GM12864 (cell line): ENCODE measurements at places on chromosomes 7 and 10.

DNA sequence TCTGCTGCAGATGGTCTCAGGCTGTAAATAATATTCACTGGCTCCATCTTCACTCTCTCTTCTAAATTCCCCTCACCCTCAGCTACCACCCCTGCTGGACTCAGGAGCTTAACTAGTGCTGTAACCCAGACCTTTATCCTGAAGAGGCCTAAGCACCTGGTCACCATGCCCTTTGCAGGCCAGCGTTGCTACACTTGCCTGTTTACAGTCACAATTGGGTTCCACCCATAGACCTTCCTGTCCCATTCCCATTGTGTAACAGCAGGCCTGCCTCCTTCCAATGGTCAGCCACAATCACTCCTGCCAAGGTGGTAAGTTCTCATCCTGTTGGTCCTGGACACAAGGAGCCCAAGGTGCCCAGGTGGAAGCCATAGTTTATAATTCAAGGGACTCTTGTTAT is 85.9 kb upstream of the IFRD1 start:
- no peak for DNase-seq

DNA sequence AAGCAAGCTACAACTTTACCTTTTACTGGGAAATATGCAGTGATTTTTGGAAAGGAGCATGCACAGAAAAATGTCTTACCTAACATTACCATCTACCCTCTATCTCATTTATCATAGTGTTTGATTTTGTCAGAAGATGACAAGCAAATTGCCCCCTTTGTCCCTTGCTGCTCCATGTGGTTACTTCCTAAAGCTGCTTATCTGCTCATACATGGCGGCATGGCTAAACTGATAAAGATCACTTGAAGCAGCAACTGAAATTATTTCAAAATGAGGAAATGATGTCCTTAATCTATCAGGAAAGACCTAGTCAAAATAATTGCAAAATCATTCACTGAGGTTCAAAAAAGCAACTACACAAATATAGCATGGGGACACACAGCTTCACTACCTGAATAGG is 1198.5 kb upstream of the SORCS1 start:
- DNase-seq = no peak

GRCh38 chr10:102682416-102682815 is 31.8 kb downstream of the ARL3 start:
- DNase-seq = no peak

- no peak for DNase-seq
Measured at GRCh38 chr10:32373496-32373895, 26.5 kb upstream of the EPC1 start.

- no peak for DNase-seq
Measured at GRCh38 chr10:14564268-14564744, 210.4 kb downstream of the FAM107B start.

GRCh38 chr7:128410451-128410753 is 620 bp upstream of the IMPDH1 start:
- DNase-seq = no peak

DNA sequence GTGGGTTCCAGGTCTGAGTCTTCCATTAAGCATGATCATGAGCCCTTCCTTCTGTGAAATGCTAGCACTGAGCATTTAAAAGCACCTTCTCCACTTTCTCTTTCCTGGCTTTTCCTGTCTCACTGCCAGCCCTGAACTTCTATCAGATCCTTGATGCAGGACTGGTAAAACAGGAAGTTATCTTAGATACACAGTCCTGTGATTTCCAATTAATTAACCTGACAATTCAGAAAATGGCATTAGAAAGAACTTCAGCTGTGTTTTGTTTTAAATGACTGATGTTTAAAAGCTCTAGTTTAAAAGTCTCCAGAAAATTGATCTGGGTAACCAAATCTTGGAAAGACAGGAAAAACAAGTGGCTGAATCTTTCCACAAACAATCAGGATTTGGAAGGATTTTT is 79.0 kb upstream of the MACROH2A2 start:
- no peak for DNase-seq

DNA sequence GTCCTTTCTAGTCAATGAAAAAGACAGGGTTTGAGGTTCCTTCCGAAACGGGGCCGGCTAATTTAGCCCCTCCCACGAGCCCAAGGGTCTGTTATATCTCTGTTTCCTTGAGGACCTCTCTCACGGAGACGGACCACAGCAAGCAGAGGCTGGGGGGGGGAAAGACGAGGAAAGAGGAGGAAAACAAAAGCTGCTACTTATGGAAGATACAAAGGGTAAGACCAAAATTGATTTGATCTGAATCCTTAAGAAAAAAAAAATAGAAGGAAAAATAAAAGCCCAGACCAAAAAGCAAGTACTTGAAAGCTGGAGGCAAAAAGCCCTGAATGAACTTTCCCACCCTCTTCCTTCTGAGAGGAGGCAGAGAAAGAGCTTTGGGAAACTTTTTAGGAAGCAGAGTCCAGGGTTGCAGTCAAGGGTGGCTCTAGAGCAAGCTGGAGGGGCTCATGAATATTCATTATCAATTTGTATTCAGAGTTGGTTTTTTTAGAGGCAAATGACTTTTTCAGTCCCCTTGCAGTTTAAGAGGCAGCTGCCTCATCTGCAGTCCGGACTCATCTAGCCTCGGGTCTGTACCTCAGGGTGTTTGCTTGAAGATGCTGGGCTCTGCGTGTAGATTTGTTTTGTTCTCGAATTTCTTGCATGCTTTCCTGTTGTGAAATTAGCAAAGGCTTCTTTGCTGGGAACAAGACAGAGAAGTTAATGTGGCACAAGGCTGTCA is at the start of gene ENTPD1:
TSS of gene ENTPD1 (plus strand) at position 123 of the 721 bp plus-strand sequence. CDS start at position 200, 77 bp downstream.
- no peak for DNase-seq

GRCh38 chr7:139044813-139045794 is 9.3 kb upstream of the ZC3HAV1L start:
- DNase-seq = no peak

DNA sequence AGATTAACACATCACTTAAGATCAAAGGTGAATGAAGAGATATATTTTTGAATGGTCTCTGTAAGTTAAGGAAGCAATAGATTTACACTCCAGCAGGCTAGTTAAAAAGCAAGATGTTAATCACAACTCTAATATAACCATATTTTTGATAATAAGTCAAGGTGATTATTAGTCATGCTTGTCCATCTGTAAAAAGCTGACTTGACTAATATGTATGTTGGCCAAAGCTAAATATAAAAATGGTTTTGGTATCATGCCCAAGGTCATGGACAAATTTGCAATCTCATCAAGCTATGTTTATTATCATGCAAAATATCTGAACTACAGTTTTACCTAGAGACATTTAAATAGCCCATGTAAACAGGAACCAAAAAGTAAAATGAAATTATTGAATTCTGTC is 102.6 kb upstream of the CSTF2T start:
- no peak for DNase-seq

DNA sequence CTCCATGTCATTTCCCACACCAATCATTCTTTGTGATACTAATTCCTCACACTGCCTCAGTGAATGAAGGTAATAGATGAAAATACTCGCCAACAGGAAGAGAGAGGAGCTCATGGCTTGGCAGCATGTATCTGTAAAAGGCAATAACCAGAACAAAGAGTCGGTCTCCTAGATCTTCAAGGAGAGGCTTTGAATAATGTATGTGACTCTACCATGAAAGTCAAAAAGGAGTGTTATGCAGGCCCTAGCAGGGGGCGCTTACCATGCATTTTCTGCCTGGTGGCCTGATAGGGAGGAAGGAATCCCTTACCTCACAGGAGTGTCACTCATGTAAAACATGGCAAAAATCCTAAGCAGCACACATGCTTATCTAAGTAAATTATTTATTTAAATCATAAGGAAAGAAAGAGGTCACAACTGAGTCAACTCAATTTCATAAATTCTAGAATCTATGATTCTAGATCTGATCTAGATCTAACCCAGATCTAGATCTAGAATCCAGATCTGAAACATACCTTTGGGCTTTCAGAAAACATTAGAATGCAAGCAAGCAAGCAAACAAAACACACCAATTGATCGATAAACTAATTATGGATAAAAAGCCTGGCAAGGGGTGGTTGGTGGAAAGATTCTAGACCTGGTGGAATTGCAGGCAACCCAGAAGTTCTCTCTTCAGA is 226.3 kb upstream of the KLF6 start:
- DNase-seq = no peak

- no peak for DNase-seq
Measured at GRCh38 chr7:75872073-75872782, 6.6 kb upstream of the RHBDD2 start.

DNA sequence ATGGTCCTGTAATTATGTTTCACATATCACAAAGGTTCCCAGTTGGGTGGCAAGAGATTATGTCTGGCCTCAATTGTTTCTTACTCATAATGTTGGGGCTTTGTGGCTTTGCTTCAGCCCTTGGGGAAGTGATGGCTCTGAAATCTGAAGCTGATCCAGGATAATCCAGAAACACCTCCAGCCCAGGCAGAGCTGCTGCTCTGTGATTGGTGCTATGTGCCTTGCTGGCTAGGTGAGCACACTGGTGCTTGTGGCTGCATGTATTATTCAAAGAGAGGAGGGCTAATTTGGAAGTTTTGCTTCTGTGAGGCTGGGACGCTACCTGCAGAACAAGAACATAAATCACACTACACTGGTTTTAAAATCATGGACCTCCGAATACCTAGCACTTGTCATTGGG is 346.6 kb upstream of the MGMT start:
- no peak for DNase-seq

DNA sequence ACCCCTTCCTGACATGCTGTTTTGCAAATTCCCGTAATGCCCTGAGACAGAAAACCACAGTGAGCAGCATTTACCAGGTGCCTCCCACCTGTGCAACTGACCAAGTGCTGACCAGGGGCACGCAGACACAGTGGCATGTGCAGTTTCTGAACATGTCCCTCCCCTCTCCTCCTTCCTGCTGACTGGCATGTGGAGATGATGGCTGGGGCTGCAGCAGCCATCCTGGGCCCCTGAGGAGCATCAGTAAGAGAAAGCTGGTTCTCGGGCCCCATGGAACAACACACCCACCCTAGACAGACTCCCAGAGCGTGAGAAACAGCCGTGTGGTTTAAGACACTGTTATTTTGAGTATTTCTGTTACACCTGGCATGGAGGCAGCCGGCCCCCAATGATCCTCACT is 66.2 kb upstream of the PDGFA start:
- no peak for DNase-seq

DNA sequence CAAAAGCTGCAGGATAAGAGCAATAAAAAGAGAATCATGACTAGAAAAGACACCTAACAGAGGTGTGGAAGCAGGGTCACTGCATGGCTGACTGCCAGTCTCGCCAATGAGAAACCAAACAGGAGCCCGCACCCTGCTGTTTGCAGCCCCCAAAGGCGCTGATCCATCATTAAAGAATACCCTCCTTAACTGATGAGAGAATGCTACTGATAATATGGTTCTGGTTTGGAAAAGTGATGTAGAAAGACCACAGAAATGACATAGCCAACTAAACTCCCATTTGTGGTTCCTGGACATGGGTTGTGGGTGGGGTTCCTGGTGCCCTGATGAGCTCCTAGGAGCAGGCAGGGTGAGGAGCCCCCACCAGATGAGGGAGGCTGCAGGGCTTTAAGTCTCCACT is 207.4 kb downstream of the TNS3 start:
- DNase-seq = no peak

GRCh38 chr7:156074084-156074483 is 261.8 kb upstream of the SHH start:
- DNase-seq = no peak

DNA sequence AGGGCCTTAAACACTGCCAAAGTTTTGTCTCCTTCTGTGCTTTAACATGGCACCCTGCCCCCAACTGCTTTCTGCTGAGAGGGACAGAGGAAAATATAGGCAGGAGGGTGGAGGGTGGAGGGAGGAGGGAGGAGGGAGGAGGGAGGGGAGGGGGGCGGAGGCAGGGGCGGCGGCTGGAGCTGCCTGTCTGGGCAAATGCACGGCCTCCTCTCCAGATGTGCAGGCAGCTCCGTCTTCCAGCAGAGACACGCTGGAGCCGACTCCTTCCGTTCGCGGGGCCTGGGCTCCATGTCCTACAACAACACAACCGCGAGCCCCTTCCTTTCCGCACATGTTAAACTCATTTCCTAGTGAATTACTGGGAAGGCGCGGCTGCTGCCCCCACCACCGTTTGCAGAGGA is 14.2 kb downstream of the EBF3 start:
- no peak for DNase-seq

- DNase-seq = no peak
Measured at GRCh38 chr10:114181971-114182370, 2.8 kb downstream of the TDRD1 start.

- no peak for DNase-seq
Measured at GRCh38 chr7:43042302-43042701, 70.1 kb upstream of the HECW1 start.

DNA sequence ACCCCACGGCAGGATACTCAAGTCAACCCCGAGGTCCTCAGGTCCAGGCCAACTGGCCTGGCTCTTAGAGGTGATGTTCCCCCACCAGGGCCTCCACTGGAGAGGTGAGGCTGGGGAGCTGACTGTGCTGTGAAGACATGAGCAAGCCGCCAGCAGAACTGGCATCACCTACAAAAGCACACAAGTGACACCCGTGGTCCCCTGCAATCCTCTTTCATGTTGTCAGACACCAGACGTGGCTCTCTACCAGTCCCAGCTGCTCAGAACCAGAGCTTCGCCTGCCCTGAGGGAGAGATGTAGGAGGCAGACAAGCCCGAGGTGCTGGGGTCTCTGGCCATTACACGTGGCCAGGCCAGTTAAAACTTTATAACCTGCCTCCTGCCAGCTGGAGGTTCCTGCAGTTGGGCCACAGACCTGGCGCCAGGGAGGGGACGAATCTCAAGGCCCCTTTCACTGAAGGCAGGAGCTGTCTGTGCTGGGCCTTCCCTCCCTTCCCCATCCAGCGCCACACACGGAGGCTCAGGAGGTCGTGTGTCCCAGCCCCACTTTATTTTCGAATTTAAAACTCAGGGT is 2.2 kb downstream of the COMTD1 start:
- DNase-seq = no peak

DNA sequence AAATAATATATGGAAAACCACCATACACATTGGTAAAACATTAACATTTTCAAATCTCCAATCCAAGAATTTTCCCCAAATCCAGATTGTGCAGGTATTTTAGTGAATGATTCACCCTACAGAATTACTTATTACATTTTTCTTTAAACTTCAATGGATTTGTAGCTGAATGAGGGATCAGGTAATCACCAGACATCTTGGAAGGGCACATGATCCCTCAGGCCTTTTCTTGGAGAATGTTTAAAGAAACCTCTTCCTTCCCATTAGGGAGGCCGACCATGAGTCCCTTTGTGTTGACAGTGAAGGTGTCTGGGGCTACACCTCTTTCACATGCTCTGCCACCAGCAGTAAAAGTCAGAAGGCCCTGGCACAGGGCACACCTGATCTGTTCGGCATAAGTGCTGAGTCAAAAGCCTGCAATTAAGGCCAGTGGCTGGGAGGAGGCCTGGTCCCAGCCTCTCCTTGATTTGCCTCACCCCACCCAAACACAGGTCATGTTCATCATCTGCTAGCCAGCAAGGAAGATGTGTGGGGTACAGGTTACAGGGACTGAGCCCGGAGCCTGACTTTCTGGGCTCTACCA is 207.7 kb downstream of the SNX10 start:
- DNase-seq = no peak

GRCh38 chr10:17660921-17661320 is 17.0 kb downstream of the STAM start:
- no peak for DNase-seq
